Stimulated activated naive B cell treated with anti-CD40 and anti-IgM and Interleukin-4, amounts not matched to agents 10 μg/mL and 1 μg/mL and 100 μg/mL, for 72 hours (primary cell): ENCODE measurements at places on chromosomes 6 and 20.

- DNase-seq: no peak
Observed at GRCh38 chr6:112221561-112221960, 32.8 kb downstream of the LAMA4 start.

GRCh38 chr6:166450167-166450873 lies 67.6 kb upstream of the MPC1 start:
- DNase-seq: no peak

GRCh38 chr6:138586638-138587037 lies 87.3 kb upstream of the NHSL1 start:
- DNase-seq: no peak

DNA sequence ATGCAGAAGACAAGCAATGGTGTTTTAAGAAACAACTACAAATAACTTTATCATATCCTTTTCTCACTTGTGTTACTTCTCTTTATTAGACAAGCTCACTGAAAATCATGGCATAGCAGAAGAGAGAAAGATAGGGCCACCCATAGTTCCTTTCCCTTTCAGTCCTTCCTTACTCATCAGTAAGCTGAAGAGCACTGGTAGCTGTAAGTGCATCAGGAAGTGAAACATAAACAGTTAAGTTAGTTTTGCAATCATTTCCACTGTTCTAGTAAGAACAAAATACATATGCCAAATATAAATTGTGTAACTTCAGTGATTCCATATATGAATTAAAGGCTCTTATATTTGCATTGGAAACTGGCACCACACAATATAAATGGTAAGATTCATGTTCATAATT lies 220.1 kb downstream of the HACE1 start:
- no peak for DNase-seq

- no peak for DNase-seq
Observed at GRCh38 chr20:24018796-24019195, 30.2 kb upstream of the GGTLC1 start.

- no peak for DNase-seq
Observed at GRCh38 chr20:50272030-50272723, 81.5 kb downstream of the CEBPB start.

DNA sequence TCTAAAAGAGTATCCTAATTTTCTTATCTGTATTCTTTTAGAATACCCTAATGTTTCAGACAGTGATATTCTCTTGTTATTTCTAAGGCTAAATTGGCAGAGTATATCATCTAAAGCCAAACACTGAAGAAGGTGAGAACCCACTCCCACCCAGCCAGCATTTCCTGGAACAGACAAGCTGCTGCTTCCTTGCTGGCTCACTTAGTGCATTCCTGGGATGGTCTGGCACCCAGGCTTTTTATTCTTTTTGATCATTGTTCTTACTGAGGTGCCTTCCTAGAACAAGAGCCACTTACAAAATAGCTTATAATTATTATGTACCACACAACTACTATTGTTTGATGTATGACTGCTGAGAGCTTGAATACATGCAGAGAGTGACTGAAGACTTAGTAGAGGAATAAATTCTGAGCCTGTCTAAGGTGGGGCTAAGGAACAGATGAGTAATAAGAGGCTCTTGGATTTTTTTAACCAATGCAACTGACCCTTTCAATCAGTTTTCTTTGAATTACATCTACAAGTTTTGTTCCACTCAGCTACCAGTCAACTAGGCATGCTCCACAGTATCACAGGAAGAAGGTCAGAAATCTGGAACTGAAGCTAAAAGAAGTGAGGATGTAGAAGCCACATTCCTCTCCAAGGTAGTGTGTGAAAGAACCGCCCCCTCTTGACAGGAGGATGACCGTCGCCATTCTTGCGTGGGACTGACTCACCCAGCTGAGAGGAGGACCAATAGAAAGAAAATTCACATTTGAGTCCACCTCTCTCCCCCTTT lies 30.1 kb downstream of the PRPH2 start:
- no peak for DNase-seq

- DNase-seq: no peak
Observed at GRCh38 chr20:10263385-10264165, 44.9 kb downstream of the SNAP25 start.

GRCh38 chr6:97312241-97312640 lies 29.2 kb upstream of the MMS22L start:
- no peak for DNase-seq

GRCh38 chr6:127291495-127291894 lies 24.8 kb downstream of the RNF146 start:
- DNase-seq: no peak

- no peak for DNase-seq
Observed at GRCh38 chr20:61844621-61845020, 221.1 kb downstream of the TAF4 start.

DNA sequence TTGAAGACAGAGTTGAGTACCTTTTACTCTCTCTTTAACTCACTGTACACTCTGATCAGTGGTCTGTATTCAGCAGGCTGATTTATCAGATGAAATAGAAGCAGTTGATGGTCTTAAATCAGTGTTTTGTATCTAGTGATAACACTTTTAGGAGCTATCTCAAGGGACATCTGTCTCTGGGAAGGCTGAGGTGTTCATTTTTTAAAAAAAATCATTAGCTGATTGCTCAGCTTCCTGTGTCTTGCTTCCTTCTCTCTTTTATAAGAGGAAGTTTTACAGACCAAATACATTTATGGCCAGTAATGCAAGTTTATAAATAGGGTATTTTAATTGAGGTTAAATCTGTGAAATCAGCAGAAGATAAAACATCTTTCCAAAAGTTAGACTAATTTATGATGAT lies 12.0 kb upstream of the CCDC170 start:
- DNase-seq: no peak

GRCh38 chr6:46273911-46274310 lies 103.1 kb upstream of the ENPP5 start:
- no peak for DNase-seq

DNA sequence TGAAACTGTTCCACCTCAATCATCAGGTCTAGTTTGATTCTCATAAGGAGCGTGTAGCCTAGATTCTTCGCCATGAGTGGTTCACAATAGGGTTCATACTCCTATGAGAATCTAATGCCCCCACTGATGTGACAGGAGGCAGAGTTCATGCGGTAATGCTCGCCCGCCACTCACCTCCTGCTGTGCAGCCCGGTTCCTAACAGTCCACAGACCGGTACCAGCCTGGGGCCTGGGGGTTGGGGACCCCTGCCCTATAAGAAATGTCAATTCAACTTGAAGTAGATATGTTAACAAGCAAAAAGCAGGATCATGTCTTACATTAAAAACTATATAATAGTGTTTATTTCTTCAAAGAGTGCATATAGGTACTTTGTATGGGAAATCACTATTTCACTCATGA lies 216.5 kb downstream of the COL19A1 start:
- DNase-seq: no peak

DNA sequence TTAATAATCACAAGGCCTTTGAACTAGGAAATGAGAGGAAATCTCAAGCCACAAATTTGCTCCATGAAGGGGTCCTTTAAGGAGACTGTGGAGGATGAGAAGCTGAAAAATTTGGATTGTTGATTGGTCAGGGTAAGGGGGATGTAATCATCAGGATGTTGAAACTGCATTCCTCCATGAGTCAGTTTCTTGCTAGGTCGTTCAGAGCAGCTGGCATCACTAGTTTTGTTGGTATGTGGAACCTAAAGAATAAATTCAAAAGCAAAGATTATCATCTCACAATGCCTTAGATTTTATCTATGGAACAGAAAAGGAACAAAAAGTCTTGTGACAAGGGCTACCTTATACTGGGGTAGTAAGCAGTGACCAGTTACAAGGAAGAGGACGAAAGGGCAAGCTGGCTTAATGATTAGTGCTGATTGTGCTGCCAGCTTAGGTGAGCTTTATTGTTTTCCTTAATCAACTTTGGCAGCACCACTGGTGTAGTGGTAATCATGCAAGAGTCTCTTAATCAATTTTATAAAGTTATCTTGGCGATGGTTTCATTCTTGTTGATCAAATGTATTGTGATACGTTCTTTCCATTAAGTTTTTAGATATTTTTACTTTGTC lies 36.6 kb downstream of the CRISP2 start:
- no peak for DNase-seq

GRCh38 chr6:138030872-138031271 lies 76.3 kb downstream of the PERP start:
- no peak for DNase-seq
